ENCODE measurements at places on chromosomes 2 and 18.

GRCh38 chr2:46157966-46158310, 139.3 kb upstream of the EPAS1 start:
- DNase-seq, result no peak

DNA sequence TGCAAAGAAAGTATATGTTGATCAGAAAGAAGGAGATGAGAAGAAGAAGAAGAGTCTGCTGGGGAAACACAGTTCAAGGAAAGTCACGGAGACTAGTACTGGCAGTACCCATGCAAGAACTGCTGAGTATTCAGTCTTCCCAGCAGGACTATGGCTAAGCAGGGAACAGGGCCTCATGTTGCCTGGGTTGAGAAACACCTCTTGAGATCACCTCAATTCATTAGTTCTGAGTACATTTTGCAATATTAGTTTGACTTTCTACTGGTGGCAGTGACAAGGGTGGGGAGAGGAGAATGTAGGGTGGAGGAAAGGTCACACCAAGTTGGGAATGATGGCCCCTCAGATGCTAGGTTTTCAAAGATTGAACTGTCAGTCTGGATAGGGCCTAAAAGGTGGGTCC, 50.5 kb downstream of the MRPL33 start:
- DNase-seq, result no peak

DNA sequence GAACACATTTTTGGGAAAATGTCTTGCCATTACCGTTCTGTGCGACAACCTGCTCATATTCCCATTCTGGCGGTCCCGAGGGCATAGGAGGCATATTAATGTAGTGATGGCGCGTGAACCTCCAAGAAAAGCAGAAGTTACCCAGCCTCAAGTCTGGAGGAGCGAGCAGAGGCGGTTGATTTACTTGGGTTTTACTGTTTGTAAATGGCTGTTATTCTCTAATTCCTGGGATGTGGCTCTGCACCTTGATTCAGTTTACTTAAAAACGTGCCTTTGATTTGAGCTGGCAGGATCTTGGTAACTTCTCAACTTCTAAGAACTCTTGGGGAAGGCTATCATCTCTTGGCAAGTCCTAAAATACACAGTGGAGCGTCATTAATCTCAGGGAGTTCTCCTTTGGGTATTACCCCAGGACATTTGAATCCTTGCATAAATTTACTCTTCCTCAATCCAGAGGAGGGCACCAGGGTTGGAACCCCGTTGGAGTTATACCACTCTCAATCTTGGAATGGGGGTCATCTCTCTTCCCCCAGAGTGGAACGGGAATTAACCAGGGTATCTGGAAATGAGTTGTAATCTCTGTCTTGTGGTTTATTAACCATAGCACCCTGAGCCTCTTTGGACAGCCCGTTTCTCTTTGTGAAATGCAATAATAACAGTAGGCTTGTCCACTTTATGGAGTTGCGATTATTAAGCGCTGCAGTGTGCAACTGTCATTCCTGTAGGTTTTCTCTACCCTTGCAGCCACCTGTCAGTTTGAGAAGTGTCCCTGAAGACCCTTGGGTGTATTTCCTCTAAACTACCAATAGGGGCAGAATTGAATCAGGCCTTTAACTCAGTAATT, 2.1 kb downstream of the HK2 start:
- no peak for DNase-seq

DNA sequence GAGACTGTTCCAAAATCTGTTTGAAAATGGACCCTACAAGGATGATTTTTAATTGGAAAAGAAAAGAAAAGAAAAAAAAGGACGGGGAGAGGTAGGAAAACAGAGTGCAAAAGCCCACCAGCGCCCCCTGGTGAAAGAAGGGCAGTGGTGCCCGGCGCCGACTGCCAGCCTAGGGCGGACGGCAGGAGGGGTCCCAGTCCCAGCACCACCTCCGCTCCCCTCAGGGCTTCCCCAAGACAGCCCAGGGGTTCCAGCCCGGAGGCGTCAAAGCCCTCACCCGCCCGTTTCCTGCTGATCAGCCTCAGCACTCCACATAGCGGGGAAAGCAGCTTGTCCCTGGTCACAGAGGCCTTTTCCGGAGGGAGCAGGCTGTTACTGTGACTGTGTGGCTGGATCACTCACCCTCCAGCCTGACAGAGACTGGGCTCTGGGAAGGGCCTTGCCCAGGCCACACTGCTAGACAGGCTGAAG, 213.9 kb downstream of the TFCP2L1 start:
- DNase-seq, result no peak

DNA sequence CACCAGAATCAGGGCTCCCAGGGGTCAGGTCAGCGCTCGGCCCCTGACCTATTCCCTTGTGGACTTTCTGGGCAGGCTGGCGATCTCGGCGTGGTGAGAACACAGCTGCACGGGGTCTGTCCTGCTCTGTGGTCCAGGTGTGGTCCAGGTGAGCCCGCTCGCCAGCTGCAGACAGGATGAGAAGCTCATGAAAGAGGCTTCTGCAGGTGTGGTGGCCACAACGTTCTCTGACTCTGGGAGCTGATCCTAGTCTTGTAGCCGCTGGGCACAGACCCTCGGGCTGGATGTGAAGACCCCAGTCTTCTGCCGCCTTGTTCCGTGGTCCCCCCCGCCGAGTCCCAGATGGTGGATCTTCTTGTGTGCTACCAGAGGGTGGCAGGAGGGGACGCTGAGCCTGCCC, 129.7 kb downstream of the RTP5 start:
- no peak for DNase-seq

DNA sequence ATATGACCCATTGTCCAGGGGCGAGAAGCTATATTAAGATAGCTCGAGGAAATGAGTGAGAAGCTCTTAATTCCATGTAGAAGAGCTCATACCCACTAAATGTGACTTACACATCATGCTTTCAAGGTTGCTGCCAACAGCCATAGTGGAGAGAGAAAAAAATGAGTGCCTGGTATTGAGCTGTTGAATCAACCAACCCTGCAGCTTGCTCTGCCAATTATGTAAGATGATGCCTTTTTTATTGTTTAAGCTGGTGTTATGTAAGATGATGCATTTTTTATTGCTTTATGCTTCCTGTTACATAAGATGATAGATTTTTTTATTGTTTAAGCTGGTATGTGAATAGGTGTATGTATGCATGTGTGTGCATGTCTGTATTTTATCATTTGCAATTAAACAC, 228.2 kb downstream of the CCDC178 start:
- peak; percentile 15 for DNase-seq

DNA sequence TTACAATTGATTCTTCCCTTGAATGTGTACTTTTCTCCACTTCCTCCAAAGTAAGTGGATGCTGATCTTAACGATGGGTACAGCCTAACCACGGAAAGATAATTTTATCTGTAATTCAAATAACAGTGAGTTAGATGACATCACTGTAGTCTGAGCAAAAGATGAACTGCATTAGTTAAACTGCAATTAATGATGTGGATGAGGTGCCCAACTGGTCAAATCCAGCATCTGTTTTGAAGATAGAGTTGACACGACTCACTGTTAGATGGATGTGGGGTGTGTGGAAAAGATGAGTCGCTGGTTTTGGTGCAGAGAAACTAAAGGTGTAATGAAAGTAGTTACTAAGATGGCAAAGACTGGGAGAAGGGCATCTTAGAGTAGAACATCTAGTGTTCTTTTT, 270.5 kb upstream of the MEIS1 start:
- DNase-seq, result no peak
